ENCODE measurements at places on chromosomes 7 and 10.

DNA sequence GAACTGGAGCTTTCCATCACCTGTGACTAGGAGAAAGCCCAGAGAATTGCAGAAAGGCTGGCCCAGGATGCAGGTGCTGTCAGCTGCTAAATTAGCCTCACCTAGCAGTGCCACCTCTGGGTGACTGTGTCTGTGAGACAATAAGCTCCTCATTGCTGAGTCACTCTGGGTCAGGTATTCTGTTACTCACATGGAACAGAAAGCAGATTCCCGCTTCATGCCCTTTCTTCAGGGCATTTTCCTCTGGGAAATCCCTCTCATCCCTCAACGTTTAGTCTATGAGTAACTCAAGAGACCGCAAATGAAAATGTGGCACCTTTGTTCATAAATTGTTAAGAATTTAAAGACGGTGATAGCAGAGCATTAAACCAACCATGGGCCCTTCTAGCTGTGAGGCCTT, 184.0 kb downstream of the ADAM12 start:
- peak; percentile 27 for DNase-seq

DNA sequence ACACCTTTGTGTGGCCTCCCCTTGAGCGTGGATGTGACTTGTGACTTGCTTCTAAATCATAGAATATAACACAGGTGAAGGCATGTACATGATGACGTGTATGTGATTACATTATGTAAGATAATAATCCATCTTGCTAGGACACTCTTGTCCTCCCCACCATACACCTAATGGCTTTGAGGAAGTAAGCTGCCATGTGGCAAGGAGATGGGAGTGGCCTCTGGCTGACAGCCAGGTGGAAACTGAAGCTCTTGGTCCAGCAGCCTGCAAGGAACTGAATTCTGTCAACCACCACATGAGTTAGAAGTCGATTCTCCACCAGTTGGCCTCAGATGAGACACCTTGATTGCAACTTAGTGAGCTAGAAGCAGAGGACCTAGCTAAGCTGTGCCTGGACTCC, 67.4 kb upstream of the ELN start:
- DNase-seq: no peak

- no peak for DNase-seq
Measured at GRCh38 chr7:29158795-29159423, 12.6 kb upstream of the CPVL start.

GRCh38 chr10:11080564-11080984, 62.9 kb downstream of the CELF2 start:
- no peak for DNase-seq

- no peak for DNase-seq
Measured at GRCh38 chr10:63238501-63238900, 105.4 kb downstream of the NRBF2 start.

DNA sequence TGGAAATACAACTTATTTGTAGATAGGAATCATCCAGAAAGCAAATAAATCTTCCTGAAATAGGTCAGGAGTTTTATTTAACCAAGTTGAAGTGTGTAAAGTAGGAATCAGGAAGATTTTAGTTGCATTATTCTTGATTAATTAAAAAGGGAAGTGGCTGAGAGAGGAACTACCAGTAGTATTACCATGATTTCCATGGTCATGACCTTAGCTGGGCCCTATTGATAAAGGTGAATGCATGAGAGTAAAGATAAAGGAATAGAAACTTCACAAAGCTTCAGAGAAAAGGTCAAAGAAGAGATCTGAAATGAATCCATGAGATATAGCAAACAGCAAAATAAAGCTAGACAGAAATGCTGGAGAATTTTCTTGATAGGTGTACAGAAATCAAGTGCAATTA, 46.2 kb upstream of the DLX6 start:
- DNase-seq: no peak

DNA sequence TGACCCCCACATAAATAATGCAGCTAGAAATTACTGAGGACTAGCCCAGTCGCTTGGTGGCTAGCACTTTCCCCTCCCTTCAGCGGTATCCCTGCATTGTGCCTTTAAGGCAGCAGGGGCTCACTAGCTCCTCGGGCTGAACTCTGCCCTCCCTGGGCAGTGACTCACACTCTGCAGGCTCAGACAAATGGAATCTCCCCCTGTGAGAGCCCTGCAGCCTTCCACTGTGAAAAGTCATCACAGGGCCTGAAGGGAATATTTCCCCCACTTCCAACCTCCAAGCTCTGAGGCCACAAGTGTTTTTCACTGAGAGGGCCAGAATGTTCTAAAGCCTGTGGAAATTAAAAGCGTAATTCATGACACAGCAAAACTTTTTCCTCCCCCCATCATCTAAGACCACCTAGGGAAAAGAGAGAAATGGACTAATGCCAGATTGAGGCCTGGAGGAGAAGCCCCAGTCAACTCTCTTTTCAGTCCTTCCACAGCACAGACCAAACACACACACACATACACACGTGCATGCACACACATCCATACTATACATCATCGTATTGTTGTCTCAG, 93.6 kb upstream of the COL1A2 start:
- DNase-seq: peak; percentile 97

DNA sequence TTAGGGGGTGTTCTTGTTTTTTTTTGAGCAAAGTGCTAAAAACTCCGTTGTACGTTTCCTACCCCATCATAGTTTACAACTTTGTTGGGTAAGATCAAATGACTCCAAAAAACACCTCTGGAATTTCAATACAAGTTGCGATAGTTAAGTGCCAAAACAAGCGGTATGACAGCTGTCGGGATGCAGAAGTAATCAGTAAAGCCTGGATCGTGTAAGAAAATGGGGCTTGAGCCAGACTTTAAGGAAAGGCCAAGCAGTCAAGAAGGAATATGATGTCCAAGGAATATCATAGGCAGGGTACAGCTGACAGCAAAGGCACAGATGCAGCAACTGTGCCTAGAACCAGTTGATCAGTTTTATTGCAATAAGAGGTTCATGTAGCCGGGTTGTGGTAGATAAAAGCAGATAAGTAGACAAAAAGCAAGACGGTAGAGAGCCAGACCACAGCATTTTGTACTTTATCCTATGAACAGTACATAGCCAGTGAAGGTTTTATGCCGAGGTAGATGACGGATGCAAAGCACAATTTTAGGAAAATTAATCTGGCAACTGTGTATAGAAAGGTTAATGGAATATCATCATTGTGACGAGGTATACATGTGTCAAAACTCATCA, 45.5 kb downstream of the UBE2H start:
- DNase-seq: no peak

DNA sequence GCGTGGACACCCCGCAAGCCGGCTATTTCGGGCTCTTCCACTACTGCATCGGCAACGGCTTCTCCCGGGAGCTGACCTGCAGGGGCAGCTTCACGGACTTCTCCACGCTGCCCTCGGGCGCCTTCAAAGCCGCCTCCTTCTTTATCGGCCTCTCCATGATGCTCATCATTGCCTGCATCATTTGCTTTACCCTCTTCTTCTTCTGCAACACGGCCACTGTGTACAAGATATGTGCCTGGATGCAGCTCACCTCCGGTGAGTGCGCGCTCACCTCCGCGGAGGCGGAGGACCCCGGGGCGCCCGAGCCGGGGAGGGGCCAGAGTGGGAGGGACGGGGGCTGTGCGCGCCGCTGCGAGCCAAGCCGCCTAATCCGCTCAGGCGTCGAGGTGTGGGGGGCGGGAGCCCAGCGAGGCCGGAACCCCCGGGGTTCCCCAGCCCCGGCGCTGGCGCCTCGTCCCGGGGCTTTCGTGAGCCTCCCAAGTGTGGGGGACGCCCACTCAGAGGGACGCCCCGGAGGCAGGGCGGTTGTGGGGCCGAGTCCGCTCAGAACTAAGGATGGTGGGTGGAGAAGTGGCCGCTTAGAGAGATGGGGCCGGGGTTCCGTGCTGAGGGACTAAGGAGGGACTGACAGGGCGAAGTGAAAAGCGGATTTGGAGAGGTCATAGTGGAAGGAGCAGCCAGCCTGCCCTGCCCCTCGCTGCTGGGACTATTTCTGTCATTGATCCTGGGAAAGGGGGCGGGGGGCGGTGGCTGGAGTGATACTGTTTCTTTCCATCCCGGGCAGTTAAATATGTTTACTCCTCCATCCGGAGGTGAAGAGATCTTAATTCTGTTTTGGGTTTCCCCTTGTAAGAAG, 795 bp downstream of the LHFPL3 start:
- DNase-seq: peak; percentile 44

GRCh38 chr7:48106906-48107659, 18.0 kb downstream of the UPP1 start:
- DNase-seq: no peak

DNA sequence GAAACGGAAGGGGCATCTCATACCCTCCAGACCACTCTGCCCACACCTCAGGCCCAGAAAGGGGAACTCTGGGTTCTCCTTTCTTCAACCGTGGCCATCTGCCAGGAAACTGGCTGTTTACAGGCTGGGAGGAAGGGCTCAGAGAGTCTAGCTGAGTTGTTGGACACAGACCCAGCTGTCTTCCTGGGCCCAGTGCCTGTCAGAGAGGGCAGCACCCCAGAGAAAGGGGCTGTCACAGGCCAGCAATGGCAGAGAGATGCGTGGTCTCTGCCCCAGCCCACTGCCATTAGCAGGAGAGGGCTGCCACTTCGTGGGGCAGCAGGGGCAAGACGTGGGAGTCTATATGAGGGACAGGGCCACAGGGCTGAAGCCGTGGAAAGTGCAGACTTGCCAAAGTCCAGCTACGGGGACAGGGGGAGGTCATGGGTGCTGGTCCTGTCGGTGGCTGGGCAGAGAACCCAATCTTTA, 11.0 kb downstream of the GRID1 start:
- DNase-seq: no peak

DNA sequence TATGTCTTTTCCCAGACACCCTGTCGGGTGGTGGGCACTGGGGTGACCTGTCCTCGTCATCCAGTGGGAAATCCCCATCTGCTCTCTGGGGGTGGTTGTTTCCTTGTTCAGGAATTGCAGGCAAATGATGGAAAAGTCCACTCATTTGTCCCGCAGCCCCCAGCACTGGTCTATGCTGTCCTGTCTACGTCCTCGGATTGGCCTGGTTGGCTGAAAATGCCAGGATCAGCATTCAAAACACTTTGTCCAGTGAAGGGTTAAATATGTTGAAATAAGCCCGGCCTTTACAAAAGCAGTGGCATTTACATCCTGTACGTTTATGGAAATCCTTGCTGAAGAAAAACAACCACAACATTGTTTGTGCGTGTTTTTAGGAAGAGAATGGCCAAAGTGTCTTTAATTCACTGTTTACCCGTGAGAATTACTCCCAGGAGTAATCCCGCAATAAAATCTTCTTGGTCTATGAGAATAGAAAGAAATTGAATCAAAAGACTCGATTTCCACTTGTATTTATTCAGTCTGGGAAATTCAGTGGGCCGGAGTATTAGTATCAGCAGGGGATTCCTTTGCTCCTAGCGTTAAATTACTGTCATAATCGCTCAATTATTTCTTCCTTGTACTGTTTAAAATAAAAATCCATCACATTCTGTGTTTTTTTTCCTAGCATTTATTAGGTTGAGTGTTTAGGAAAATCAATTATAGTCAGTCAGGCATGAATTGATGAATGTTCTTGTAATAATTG, 116.8 kb upstream of the SH2B2 start:
- no peak for DNase-seq

DNA sequence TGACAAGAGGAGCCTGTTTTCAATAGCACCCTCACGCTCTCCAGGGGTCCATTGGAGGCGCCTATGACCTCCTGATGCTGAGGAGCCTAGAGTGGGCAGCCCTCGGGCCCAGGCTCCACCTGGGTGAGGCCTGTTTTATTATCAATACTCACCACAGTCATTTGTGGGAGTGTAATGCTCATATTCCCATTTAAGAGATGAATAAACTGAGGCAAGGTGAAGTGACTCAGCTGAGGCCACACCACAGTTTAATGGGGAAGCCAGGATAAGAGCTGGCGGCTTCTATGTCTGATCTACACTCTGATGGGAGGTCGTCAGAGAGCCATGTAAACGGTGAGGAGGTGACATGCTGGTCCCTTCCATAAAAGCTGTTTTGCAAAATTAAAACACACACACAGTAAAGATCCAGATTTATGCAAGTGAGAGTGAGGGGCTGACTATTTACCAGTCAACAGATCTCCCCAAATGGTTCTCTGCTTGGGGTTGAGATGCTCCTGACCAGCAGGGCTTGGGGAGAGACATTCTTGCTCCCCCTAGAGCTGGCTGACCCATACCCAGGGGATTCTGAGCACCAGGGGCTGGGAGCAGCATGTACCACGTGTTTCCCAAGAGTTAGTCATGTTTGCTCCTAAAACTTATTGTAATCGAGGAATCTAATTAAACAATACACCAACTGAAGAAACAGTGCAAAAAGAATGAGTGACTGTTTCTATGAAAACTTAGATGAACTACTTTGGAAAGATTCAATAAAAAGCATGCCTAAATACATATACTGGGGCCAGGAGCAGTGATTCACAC, 81.0 kb upstream of the INSIG1 start:
- DNase-seq: no peak

GRCh38 chr7:121195874-121196273, 132.9 kb upstream of the WNT16 start:
- no peak for DNase-seq

All from urothelium cell line (cell line).